Hepatic stellate cell (primary cell): ENCODE measurements at places on chromosomes 6 and 20.

GRCh38 chr6:89252907-89253306 is 35.7 kb upstream of the GABRR1 start:
- DNase-seq: no peak

- no peak for DNase-seq
Measured at GRCh38 chr6:73081955-73082354, 143.3 kb downstream of the KHDC1L start.

DNA sequence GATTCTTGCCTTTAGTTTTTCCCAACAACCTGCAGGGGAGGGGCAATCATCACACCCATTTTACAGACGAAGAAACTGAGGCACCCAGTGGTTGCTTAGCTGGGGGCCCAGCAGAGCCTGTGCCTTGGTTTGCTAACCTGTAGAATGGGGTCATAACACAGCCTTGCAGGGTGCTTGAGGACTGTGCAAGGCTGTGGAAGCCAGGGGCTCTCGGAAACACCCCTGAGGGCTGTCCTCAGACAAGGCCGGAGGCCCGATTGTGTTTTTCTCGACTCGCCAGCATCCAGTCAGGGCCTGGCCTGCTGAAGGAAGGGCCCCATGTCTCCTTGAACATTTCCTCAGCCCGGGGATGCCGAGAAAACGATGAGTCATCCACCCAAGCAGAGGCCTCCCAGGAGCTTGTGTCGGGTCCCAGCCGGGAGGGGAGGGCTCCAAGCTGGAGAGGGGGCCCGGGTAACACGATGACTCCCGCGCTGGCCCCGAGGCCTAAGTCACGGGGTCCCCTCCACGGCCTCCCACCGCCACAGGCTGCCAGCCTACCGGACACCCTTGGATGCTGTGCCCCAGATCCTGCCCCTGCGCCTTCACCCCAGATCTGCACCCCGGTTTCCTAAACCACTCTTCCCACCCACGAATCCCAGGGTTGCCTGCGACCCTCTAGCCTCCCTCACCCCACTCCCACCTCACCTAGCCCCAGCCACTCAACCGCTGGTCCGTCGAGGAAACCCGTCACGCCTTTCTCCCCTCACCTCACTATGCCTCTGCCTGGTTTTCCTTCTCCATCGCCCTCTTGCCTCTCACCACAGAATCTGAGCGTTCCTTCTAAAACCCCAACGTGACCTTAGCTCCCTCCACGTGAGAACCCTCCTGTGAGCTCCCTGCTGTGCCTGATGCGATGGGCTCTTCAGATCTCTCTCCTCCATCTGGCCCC is 10.6 kb downstream of the NOL4L start:
- DNase-seq: peak; percentile 92

DNA sequence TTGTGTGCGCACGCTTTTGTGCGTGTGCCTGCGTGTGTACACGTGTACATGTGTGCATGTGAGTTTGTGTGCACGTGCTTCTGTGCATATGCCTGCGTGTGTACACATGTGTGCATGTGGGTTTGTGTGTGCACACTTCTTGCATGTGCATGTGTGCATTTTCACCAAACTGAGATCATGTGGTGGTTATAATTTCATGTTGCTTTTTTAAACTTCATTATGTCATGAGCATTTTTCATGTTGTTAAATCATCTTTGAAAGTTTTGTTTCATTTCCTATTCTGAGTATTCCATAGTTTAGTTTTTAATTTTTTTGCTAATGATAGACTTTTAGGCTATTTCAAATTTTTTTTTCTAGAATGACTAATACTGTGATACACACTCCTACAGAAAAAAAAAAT is 6.4 kb upstream of the CST3 start:
- no peak for DNase-seq

DNA sequence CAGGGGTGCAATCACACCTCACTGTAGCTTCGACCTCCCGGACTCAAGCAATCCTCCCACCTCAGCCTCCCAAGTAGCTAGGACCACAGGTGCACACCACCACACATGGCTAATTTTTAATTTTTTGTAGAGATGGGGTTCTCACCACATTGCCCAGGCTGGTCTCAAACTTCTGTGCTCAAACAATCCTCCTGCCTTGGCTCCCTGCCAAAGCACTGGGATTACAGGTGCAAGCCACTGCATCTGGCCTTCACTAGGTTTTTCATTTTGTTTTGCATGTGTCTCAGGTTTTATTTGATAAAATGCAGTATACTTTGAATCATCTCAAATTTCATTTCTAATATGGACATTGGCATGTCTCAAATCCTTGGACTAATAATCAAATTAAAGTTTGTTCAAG is 98.7 kb downstream of the SLC16A10 start:
- DNase-seq: no peak

DNA sequence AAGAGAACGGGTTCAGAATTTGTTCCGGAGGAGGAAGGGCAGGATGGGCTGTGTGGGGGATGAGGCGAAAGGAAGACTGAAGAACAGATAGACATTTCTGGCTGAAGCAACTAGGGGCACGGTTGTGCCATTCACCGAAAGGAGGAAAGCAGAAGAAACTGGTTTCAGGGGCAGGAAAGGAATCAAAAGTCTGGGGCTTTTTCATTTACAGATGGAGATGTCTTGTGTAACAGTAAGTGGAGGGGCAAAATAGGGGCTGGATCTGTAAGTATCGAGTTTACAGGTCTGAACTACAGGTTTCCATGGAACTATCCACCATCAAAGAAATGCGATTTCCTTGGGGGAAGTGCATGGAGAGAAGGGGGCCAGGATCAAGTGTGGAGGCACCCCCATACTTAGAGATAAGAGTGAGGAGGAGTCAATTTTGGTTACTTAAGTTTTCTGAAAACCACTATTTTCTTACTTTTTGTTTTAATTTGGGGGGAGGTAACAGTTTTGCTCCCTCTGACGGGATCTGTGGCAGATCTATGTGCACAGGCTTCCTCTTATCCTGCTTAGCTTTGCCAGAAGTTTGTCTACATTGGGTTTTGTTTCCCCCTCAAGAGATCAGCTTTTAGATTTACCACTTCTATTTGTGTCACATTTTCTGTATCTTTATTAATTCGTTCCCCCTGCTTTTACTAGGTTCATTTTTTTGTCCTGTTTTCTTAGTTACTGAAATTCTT is 120.1 kb downstream of the SLC23A2 start:
- no peak for DNase-seq
